Ureter (tissue), 1 donor: ENCODE measurements at places on chromosomes 12 and 14. TPM values are rescaled to one million over a fixed set of nuclear protein-coding genes. Genes with fewer than 3 reads are reported as not detected.

Gene PELI2
- total RNA-seq, result 15.5 TPM

Gene ETFBKMT
- 5.6 TPM for total RNA-seq

Gene RIPK3
- total RNA-seq, result 22.4 TPM

Gene IQSEC3
- 4.3 TPM for total RNA-seq

Gene ANAPC7
- total RNA-seq, result 104 TPM

Gene ANG
- 5.5 TPM for total RNA-seq
